COR-L47 (cell line): ENCODE measurements at places on chromosomes 3 and 15.

DNA sequence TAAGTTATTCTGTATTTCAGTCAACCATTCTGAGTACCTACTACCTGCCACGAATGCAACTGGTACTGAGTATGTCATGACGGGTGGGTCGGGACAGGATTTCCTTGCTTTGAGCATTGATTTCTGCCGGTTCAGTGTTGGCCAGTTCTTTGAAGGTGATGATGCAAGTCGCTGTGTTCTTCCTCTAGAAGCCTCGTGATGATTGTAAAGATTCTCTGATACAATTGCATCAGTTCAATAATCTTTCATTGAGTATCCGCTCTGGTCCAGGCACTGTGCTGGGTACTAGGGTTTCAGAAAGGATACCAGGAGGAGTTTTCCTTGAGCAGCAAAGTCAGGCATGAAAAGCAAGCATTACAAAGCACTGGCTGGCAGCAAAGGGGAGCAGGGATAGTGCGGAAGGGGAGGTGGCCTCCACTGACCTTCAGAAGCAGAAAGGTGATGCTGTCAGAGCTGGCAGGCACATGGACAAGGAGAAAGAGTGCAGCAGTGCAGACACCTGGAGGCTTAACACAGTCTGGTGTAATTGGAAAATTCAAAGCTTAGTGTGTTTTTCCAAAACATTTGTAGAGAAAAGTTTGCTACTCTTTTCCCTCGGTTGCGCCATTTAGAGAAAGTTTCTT lies 100.1 kb downstream of the RPL39L start:
- DNase-seq = no peak

- no peak for DNase-seq
Measured at GRCh38 chr3:69094467-69095205, 9.9 kb downstream of the ARL6IP5 start.

DNA sequence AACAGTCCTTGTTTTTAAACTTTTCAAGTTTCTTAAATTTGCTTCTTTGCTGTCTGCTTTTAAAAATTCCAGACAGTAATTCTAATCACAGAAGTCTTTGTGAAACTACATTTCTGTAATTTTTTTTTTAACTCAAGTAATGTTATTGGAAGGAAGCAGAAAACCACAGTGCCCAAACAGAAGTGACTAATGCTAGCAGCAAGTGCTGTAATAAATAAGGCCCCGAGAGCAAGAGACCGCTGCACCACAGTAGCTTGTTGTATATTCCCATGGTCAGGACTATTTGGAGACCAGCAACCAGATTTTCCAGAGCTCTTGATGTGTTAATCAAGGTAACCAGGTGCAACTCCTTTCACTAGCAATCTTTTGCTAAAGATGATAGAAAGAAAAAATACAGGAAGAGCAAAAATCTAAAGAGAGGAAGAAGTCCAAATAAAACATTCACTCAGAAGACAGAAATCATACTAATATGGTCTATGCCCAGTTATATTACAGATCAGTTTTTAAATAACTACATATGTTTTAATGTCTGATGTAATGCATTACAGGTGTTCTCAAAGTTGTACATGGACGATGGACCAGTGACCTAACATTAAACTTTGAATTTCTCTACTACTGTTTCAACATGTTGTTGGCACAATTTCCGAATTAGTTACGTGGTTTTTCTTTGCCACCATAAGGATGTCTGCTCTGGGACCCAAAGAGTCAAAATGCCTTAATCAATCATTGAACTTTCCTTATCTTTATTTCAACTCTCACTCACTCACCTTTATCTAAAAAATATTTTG lies 36.4 kb downstream of the WWTR1 start:
- no peak for DNase-seq

DNA sequence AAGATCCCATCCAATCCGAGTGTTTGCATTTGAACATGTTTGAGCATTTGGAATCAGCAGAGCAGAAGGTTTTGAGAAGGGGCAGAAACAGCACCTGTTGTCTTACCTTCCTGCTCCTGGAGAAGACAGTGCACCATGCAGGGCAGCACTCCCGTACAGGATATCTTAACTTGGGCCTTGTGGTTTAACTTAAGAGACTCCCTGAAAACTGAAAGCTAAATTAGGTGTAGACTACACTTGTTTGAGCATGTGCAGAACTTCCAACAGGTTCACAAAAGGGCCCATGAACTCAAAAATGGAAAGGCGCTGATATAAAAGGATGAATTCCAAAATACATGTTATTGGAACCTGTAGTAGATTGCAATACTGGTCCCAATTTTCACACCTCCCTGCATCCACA lies 175.4 kb upstream of the PRICKLE2 start:
- no peak for DNase-seq

GRCh38 chr3:193816656-193817311 lies 223.8 kb downstream of the OPA1 start:
- DNase-seq = peak; percentile 94

DNA sequence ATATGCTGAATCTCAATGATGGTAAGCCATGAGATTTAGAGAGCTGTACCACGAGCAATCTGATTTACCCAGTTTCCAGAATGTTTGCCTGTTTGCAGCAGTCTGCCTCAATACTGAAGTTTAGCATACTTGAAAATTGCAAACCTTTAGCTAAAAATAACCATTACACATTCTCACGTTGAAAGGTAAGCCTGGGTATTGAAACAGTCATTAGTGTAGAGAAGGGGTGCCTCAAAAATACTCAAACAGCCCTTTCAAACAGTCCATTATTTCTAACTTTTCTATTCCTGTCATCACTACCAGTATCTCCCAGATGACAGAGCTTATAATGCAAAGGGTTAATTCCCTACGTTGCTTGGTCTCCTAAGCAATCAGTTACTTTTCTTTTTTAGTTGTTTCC lies 111.8 kb upstream of the MBNL1 start:
- no peak for DNase-seq

GRCh38 chr3:9247941-9248521 lies 1.4 kb downstream of the SRGAP3 start:
- no peak for DNase-seq

DNA sequence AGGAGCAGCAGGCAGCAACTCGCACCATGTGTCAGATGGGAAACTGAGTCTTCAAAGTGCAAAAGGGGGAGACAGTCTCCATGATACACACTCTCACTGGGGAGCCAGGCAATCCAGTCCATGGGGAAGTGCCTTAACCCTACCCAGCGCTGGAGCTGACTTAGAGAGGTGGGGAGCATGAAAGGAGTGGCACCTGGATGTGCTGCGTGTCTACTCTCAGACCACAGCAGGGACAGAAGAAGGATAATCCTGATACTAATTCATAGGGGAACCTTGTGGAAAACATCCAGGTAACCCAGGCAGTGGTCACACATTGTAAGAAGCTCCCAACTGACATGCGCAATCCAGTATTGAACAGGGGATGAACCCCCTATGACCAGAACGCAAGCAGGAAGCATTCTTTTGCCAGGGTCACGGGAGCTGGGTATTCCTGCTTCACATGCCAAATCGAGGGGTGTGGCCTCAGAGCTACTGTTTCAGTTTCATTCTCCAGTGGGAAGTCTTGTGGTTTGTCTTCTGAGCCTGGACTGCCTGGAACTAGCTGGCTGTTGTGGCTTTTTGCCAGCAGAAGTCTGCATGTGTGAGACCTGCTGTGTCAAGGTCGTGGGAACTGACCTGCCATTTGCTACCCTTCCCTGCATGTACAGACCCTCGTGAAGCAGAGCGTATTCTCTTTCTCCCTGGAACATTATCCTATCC lies 367.6 kb upstream of the NDN start:
- DNase-seq = no peak

GRCh38 chr3:143331350-143331749 lies 211.8 kb downstream of the CHST2 start:
- no peak for DNase-seq

- DNase-seq = no peak
Measured at GRCh38 chr3:141356046-141356445, 12.3 kb upstream of the ZBTB38 start.

- peak; percentile 33 for DNase-seq
Measured at GRCh38 chr15:89057506-89058133, 30.6 kb upstream of the ABHD2 start.

- peak; percentile 59 for DNase-seq
Measured at GRCh38 chr15:40857601-40858341, 13.9 kb downstream of the SPINT1 start.

- no peak for DNase-seq
Measured at GRCh38 chr3:141450727-141451375, 36.0 kb upstream of the RASA2 start.

DNA sequence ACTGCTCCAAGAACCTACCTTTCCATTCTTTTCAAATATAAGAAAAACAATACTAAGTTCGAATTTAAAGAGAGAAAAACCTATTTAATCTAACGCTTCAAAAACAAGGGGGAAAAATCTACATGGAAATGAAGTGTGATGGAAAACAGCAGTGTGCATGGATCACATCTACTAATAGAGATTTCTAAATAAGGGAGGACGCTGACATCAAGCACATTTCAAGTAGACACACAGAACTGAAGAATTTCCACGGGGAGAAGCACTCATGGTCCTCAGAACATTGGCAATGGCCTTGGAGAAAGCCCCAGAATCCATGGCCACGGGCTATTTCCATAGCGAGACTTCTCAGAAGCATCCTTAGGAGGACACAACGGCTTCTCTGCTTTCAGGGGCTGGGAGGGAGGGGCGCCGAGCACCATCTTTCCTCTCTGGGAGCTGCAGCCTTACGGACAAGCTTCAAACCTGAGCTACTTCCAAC lies 1.0 kb downstream of the TASOR start:
- DNase-seq = no peak

- no peak for DNase-seq
Measured at GRCh38 chr15:77644543-77645247, 12.0 kb upstream of the LINGO1 start.

- no peak for DNase-seq
Measured at GRCh38 chr3:45644791-45645201, 44.4 kb upstream of the SACM1L start.

DNA sequence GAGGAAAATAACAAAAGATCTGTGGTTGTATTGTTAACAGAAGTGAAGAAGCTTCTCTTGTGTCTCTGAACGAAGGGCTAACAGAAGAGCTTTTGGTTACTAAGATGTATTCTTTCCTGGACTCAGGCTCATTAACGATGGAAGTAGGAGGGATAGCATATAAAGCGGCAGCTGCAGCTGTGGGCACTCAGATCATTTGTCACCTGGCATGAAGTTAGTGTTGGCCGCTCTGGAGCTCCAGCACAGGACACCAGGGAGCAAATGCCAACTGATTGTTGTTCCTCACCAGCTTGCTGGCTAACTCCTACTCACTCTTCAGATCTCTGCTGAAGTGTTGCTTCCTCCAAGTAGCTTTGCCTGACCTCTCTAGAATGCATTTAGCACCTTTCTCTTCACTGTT lies 15.5 kb upstream of the SLITRK3 start:
- no peak for DNase-seq

DNA sequence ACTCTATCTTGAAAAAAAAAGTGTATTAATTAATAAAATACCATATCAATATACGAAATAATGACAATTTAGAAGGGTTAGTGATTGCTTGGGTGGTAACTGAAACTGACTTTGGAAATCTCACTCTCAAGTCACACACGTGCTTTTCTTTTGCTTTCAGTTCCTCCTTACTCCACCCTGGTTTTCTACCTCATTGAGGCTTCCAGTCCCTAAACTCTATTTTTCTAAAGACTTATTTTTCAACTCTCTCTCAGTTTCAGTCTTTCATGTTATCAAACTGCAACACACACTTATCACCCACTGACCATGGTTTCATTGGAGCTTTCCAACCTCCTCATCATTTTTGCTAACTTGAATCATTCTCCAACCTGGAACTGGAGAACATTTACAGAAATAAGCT lies 23.5 kb downstream of the IL12A start:
- DNase-seq = no peak

DNA sequence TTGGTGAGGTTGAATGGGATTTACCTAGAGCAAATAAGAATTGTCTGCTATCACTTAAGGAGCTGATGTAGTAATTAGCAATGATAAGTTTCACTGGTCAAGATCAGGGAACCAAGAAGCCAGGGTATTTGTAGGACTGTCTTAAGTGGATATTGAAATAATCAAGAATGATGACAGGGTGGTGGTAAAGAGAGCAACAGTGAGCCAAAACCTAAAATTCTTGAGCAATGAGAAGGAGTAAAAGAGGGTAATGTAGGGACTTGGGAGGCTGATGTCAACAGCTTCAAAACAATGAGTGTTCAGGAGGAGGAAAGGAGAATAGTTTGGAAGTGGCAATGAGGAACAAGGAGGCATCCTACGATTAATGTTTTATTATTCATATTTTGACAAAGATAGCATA lies 31.5 kb upstream of the SLC2A2 start:
- no peak for DNase-seq

DNA sequence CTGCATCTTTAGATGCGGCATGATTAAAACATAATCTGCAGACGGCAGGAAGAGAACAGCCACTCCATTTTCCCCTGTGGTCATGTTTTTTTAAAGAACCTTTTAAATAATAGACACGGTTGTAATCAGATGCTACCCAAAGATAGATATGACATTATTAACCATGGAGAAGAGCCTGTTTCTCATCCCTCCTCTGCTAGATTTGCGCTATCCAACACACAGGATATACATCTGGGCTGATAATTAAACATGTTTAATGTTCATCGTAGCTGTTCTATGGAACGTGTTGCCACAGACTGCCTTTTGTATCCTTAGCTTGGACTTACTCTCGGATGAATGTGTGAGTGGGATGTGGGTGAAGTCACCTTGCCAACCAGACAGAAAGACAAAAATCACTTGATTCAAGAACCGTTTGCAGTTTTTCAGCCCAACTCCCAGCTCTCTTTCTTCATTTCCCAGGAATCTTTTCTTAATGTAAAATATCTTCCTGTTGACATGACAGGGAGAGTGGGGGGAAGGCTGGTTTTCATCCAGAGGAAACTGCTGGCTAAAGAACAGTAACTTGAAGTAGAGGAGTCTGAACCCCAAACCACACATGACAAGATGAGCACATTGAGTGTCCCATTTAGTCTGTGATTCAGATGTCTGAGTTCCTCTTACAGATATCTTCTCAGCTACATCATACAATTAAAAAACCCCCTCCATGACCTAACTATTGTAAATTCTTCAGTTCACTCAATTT lies 118.6 kb upstream of the PRICKLE2 start:
- no peak for DNase-seq

GRCh38 chr3:36366308-36366707 lies 14.0 kb upstream of the STAC start:
- DNase-seq = no peak

DNA sequence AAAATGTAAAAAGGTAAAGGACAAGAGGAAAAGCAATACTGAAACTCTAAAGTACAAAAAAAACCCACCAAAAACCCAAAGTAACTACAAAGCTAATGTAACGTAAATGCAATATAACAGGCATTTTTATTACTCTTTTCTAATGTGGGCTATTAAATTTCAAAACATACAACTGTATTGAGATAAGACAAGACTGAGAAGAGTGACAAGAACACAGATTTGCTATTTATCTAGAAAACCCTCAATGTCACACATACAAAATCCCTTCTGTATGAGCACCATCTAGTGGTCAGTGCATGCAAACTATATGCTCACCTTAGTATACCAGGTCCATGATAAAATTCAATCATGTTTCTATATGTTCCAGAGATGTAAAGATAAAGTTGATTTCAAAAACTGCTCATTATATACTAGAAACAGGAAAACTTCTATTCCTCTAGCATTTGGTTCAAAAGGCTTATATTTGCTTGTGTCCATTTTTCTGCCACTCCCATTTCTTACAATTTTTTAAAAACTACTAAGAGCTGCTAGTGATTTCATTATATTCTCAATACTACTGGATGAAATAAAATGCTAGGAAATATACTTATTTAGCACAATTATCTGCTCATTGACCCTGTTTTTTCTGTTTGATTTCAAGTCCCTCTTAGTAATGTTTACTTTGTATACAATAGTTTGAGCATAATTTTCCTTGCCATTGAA lies 111.4 kb downstream of the DLG1 start:
- peak; percentile 75 for DNase-seq
